Cerebellar nuclear complex (tissue), 1 donor: ENCODE measurements at places on chromosomes 13 and 19.

GRCh38 chr13:60398379-60398891 lies 1.4 kb downstream of the TDRD3 start:
- DNase-seq: no peak

- DNase-seq: no peak
Observed at GRCh38 chr19:49637821-49638738, 1.9 kb downstream of the RRAS start.

DNA sequence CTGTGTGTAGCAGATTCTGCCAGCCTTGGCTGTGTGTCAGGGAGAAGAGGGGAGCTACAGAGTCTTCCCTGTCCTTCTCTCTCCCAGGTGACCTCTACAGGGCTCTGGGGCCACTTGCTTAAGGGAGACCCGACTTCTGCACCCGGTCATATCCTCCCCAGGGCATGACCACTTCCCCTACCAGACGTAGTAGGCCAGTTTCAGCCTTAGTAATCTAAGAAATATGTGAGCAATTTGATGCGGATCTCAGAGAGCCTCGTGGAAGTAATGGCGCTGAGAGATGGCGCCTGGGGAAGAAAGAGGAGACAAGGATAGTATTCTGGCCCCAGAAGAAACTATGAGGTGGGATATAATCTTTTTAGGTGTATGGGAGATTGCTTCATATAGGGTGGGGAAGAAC lies 41.9 kb downstream of the NFIX start:
- no peak for DNase-seq

GRCh38 chr13:83100237-83100636 lies 782.0 kb downstream of the SLITRK1 start:
- DNase-seq: no peak

GRCh38 chr19:44741841-44742329 lies 6.6 kb upstream of the BCL3 start:
- DNase-seq: no peak

- no peak for DNase-seq
Observed at GRCh38 chr13:99636306-99636705, 135.0 kb downstream of the TM9SF2 start.

DNA sequence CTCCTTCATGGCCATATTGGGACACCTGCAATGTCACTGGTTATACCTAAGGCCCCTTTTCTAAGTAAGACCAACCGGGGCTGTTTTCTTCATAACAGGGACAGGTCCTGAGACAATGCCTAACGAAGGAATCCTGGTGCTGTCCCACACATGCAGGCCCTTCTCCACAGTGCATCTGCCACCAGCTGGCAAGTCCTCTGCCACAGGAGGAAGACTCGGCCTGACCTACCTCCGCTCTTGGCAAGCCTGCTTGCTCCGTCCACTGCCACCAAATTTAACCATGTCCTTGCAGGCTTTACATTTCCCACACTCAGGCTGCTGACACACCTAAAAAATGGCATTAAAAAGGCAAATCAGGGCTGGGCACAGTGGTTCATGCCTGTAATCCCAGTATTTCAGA lies 31.8 kb upstream of the EIF3G start:
- peak; percentile 54 for DNase-seq

GRCh38 chr13:19961924-19962323 lies 3.4 kb downstream of the ZMYM2 start:
- no peak for DNase-seq

GRCh38 chr13:84654654-84655275 lies 772.5 kb upstream of the SLITRK1 start:
- DNase-seq: no peak

- DNase-seq: no peak
Observed at GRCh38 chr13:76160506-76160905, 524.4 kb downstream of the LMO7 start.

DNA sequence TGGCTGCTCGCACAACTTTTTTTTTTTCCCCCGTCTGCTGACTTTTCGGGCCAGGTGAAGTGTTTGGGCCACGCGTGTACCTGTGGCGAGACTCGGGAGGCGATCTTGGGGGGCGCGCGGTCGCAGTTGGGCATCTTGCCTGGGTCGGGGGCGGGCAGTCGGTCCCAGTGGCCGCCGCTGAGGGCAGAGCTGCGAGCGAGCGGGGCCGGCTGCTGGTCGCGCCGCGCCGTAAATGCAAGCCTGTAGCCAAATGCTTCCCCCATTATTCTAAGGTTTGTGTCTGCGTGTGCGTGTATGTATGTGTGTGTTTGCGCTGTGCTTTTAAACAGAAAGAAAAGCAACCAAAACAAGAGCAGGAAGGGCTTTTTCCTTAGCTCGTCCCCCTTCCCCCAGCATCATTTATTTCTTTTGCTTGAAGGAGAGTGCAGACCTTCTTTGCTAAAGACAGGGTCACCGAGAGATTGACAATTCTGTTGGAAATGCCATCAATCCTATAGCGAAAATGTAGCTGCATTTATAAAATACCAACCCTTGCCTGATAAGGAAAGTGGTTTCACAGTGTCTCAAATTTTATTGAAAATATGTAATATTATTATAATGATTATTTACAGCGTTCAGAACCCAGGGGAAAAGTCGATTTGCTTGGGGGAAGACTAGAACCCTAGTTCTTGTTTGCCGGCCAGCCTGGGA lies 143.2 kb upstream of the ZNF536 start:
- no peak for DNase-seq

- no peak for DNase-seq
Observed at GRCh38 chr13:33127009-33127551, 110.9 kb downstream of the KL start.

- no peak for DNase-seq
Observed at GRCh38 chr13:20911037-20911436, 8.5 kb upstream of the XPO4 start.

- no peak for DNase-seq
Observed at GRCh38 chr19:8393192-8393870, 3.2 kb downstream of the RAB11B start.

- no peak for DNase-seq
Observed at GRCh38 chr13:31320946-31321345, 121.2 kb downstream of the B3GLCT start.

GRCh38 chr13:32949820-32950219 lies 66.4 kb upstream of the KL start:
- no peak for DNase-seq

- peak; percentile 16 for DNase-seq
Observed at GRCh38 chr19:58150328-58150921, at the start of gene ZNF329. ZNF329 (minus strand) TSS chr19:58150789; CDS start chr19:58129503, 21,286 bp downstream.

- no peak for DNase-seq
Observed at GRCh38 chr19:5891938-5892771, 11.4 kb downstream of the NDUFA11 start.

GRCh38 chr13:41603917-41604316 lies 146.6 kb downstream of the RGCC start:
- no peak for DNase-seq

- peak; percentile 92 for DNase-seq
Observed at GRCh38 chr13:35475960-35476943, at the start of gene MAB21L1. MAB21L1 (minus strand) TSS chr13:35476689; CDS start chr13:35476138, 551 bp downstream.

DNA sequence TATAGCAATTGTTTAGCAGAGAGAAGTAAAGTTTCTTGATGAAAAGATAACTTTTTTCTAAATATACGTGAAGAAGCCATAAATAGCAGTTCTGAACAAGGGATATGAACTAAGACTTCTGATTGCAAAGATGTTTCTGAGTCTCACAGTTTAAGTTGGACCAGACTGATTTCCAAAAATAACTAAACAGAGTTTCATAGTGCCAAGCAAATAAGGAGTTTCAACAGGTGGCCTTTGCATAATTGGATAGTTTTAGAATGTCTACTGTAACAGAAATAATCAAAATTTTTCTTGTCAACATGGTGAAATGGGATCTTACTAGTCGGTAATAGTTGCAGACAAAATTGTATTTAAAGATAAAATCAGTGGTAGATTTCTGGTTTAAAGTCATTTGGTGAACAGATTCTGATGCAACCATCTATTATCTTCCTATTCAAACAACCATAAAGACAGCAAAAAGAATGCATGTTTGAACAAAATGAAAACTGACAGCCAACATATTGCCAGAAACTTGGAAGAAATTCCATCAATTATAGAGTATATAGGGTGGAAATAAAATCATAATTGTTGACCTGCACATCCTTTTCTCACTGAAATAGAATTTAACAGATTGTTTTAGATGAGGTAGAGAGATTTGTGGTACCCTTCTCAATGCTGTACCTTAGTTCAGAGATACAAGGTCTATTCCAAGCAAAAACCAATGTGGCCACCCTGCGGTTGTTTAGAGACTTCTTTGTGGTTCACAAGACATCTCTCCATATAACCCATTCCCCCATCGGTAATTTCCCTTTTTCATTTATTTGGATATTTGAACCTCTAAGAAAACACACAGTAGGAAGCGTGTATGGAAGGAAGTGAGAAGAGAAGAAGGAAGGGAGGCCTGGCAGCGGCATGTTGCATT lies 275.3 kb downstream of the COG6 start:
- no peak for DNase-seq

GRCh38 chr13:30333616-30334015 lies 26.3 kb upstream of the KATNAL1 start:
- no peak for DNase-seq

GRCh38 chr13:40453351-40454021 lies 213.0 kb downstream of the FOXO1 start:
- no peak for DNase-seq

DNA sequence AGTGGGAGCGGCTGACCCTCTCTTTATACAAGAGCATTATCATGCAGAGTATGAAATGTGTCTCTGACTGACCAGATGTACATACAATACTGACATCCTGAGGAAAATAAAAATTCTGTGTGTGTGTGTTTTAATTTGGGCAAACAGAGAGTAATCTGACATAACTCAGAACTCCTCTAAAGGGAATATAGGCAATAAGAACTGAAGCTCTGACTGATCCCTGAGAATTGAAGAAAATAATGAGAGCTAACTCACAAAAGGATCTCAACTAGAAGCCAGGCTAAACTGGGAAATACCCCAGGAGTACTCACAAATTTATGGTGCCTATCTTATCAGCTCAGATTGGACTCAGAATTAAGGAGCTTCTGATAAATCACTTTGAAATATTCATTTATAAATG lies 539.9 kb downstream of the OLFM4 start:
- DNase-seq: no peak

GRCh38 chr13:27774651-27775050 lies 17.6 kb upstream of the GSX1 start:
- DNase-seq: no peak

DNA sequence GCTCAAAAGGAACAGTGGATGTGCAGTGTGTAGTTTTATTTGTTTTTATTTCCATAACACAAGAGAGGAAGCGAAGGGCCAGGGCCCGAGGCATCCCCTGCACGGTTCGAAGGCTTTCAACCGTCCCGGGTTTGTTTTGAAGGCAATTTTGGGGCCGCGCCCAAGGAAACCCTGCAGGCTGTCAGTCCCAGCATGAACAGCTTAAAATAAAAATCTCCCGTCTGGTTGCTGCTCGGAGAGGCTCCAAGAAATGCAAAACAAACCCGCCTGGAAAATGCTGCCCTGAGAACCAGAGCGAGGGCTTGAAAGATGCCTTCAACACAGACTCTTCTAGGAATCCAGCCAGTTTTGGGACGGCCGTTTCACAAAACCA lies 16.0 kb downstream of the LSM4 start:
- peak; percentile 79 for DNase-seq

GRCh38 chr19:43551399-43552197 lies 18.6 kb downstream of the ZNF575 start:
- DNase-seq: no peak

- DNase-seq: no peak
Observed at GRCh38 chr19:38162094-38162493, 61.9 kb downstream of the DPF1 start.

GRCh38 chr19:1327125-1327524 lies 41.5 kb downstream of the EFNA2 start:
- DNase-seq: no peak

DNA sequence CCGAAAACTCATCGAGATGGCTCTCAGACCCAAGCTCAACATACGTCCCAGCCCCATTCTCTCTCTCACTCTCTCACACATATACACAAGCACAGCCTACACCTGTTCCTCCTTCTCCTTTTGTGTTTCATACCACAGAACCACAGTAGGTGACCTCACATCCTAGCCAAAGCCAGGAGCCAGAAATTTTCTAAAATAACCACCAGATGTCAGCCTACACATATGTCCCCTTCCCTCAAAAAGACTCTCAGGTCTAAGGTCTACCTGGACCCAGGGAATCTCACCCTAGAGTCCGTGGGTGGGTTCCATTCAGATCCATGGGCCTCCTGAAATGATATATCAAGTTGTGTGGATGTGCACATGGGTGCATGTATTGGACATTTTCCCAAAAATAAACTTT lies 104.2 kb upstream of the IPO5 start:
- DNase-seq: no peak

- no peak for DNase-seq
Observed at GRCh38 chr19:45179072-45179891, 698 bp downstream of the BLOC1S3 start.

- DNase-seq: no peak
Observed at GRCh38 chr13:49664606-49665005, 26.7 kb downstream of the EBPL start.

- DNase-seq: no peak
Observed at GRCh38 chr19:23101241-23101640, 15.6 kb upstream of the ZNF730 start.

DNA sequence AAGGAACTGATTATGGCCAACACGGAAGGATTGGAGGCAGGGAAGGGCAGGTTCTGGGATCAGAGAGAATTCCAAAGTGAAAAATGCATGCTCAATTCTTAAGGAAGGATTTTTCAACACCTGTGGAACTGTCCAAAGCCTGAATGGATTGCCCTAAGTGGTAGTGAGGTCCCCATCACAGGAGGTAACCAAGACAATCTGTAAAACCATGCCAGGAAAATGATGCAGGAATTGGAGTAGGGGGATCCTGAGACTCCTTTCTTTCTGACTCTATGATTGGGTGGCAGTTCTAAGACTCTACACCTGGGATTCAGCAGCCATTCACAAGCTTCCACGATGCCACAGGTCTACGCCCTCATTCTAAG lies 56.5 kb upstream of the ZNRF4 start:
- no peak for DNase-seq

- DNase-seq: no peak
Observed at GRCh38 chr13:41609828-41610227, 152.5 kb downstream of the RGCC start.

DNA sequence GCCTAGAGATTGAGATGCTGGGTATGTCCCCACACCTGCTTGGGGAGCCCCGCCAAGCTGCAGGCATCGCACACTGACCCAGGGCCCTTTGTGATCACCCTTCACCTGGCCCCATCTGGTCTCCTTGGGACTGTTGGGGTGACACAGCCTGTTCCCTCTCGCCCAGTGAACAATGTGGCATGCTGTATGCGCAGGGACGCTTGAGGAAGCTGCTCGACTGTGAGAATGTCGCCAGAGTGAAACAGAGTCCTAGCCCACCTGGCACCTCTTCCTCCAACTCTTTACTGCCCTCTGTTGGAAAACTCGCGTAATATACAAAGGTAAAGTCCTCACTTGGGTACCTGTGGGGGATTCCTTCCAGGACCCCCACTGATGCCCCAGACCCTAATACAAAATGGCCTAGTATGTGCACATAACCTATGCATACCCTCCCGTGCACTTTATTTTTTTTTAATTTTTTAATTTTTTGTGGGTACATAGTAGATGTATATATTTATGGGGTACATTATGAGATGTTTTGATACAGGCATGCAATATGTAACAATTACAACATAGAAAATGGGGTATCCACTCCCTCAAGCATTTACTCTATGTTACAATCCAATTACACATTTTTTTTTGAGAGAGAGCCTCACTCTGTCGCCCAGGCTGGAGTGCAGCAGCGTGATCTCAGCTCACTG lies 9.0 kb downstream of the BLOC1S3 start:
- DNase-seq: no peak

GRCh38 chr19:34224996-34225658 lies 29.2 kb upstream of the GARRE1 start:
- no peak for DNase-seq
